Hair follicular keratinocyte (primary cell): ENCODE measurements at places on chromosomes 7 and 10. TPM values are rescaled to one million over a fixed set of nuclear protein-coding genes. Genes with fewer than 3 reads are reported as not detected.

The VSIR gene
- 10.1 and 20.5 TPM in 2 replicates for total RNA-seq

The CCL26 gene
- not detected in 2 replicates for total RNA-seq

The SGMS1 gene
- 37.7 and 39.9 TPM in 2 replicates for total RNA-seq

The OAT gene
- 198 and 201 TPM in 2 replicates for total RNA-seq
